ENCODE measurements at places on chromosomes 1 and 21. TPM values are rescaled to one million over a fixed set of nuclear protein-coding genes. Genes with fewer than 3 reads are reported as not detected.

Gene RAB3B
- 28.4 TPM for polyA plus RNA-seq

GRCh38 chr1:93499075-93499474 is 51.2 kb downstream of the FNBP1L start:
- DNase-seq: no peak

Gene NPPB
- polyA plus RNA-seq: not detected

Gene ANKRD35
- 2.7 TPM for polyA plus RNA-seq

DNA sequence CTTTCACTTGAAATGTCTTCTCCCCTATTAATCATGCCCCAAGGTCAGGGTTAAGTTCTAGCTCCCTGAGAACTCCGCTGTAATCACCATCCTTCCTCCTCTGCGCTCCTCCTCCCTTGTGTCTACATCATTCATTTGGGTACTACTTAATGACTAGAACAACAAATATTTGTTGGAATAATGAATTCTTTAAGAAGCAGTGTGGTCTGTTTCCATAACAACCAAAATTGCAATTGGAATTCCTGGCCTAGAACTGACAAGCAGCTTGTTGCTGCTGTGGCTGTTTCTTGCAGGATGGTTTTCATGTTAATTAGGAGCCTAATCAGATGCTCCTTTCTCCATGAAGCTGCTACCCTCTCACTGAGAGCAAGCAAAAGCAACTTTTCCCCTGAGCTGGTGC is 192.5 kb downstream of the ZZZ3 start:
- no peak for DNase-seq

DNA sequence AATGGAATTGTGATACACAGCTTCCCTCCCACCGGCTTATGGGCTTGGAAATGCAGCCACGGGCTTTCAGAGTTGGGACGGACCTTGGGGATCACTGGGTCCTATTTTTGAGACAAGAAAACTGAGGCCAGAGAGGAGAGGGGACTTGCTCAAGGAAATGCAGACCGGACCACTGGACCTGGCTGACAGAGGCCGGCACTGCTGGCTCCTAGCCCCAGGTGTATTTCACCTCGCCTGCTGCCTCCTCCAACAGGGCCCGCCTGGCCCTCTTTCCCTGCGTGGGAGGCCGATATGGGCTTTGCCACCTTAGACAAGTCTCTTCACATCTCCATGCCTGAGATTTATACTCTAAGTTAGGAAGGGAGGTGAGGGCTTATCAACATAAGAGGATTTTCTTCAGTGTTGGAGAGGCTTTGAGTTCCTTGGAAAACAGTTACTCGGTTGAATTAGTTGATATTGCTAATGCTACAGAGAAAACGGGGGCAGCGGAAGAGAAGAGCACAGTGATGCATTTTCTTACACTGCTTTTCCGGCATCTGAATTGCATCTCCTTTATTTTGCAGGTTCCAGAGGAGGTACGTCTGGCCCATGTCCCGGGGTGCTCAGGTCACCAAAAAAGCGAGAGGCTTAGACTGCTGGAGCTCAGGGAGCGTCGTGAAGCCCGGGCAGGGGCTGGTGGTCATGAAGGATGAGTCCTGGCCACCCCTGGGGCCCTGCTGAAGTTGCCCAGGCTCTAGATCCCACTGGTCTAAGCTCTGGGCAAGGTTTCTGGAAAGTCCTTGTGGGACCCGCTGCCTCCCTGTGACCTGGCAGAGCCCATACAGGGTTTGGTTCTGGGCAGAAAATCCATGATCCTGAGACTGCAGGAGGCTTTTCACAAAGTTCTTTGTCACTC is 44.7 kb downstream of the CAPN2 start:
- no peak for DNase-seq

Gene TIAM1
- polyA plus RNA-seq: 2.1 TPM

GRCh38 chr1:221203224-221204054 is 324.2 kb downstream of the HLX start:
- peak; percentile 41 for DNase-seq

Gene SLAMF9
- not detected for polyA plus RNA-seq

All from AG04450 (cell line).